Body of pancreas (tissue), 4 donors: ENCODE measurements at places on chromosomes 6 and 20. TPM values are rescaled to one million over a fixed set of nuclear protein-coding genes. Genes with fewer than 3 reads are reported as not detected.

The OPRM1 gene
- not detected for total RNA-seq

The PROCR gene
- total RNA-seq: 14.8 TPM

The CDSN gene
- not detected for total RNA-seq

The SIGLEC1 gene
- total RNA-seq: 5.9 TPM

The B3GALT4 gene
- total RNA-seq: 5.6 TPM

The DLK2 gene
- total RNA-seq: not detected

DNA sequence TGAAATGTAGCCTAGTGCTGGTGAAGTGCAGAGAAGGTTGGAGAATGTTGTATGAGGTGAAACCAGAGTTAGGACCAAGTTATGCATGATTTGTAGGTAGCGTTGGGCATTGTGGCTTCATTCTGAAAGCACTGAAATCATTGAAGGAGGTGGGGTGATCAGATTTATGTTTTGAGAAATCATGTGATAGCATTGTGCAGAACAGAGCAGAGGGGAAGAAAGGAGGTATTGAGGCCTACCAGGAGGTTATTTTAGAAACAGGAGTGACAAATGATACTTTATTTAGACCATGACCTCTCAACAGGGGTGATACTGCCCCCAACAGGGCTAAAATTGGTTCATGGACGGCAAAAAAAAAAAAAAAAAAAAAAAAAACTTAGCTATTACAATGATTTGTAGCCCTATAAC lies 15.6 kb upstream of the HMGN3 start:
- no peak overlapping the region for H3K4me3 ChIP-seq
- no peaks in the 10 kb centered on the region for H3K27me3 ChIP-seq
- no peaks in the 10 kb centered on the region for H3K4me1 ChIP-seq
- DNase-seq: no peak

GRCh38 chr6:155132617-155133016 lies 131.2 kb upstream of the CLDN20 start:
- H3K27ac ChIP-seq: no peak overlapping the region
- no peaks in the 10 kb centered on the region for H3K36me3 ChIP-seq
- no peaks in the 10 kb centered on the region for H3K4me1 ChIP-seq

- DNase-seq: no peak
- no peaks in the 10 kb centered on the region for H3K27me3 ChIP-seq
- H3K36me3 ChIP-seq: no peaks in the 10 kb centered on the region
- H3K27ac ChIP-seq: no peak overlapping the region
- no peak overlapping the region for H3K4me3 ChIP-seq
Measured at GRCh38 chr6:40645043-40645442, 57.9 kb upstream of the LRFN2 start.

- DNase-seq: no peak
- no peaks in the 10 kb centered on the region for H3K4me1 ChIP-seq
- H3K36me3 ChIP-seq: no peaks in the 10 kb centered on the region
- no peaks in the 10 kb centered on the region for H3K27me3 ChIP-seq
- no peak overlapping the region for H3K4me3 ChIP-seq
- no peak overlapping the region for H3K27ac ChIP-seq
Measured at GRCh38 chr6:22583927-22584326, 14.6 kb downstream of the HDGFL1 start.

DNA sequence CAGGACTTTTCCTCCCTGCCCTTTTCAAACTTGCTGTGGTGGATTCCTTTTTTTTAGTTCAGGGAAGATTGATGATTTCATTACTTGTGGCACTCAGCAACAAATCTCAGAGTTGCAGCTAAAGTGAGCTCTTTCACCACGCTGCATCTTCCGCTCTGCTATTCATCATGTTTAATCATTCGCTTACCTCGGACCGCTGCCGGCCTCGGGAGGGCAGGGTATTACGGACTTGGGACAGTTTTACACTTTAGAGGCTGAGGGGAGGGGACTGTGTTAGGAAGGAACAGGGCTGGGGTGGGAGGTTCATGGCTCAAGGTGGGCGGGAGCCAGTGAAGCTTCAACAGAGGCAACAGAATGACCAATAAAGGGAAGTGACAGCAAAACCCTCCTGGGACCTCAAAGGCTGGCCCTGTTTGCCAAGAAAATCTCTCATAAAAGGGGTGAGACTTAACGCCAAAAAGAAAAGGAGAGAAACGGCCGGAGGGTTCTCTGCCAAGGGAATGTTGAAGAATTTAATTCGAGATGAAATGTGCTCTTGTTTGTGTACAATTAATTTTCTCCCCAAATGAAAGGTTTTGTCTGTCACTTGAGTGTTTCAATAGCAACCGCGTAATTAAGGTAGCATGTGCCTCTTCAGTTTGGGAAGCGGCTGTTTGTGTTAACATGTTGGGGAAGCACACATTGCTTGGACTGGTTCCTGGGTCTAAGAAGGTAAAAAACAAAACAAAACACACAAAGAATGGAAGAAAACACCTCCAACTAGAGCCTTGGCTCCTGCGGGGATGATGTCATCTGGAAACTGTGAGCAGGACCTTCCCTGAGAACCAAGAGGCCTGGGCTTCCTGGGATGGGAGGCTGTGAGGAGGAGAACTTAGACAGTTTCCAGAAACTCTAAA lies 72.5 kb upstream of the SULF2 start:
- peak overlapping the region; percentile 34 for H3K27ac ChIP-seq
- no peaks in the 10 kb centered on the region for H3K27me3 ChIP-seq
- H3K4me1 ChIP-seq: peaks cover 10% of the 10 kb centered on the region
- no peak for DNase-seq
- no peak overlapping the region for H3K4me3 ChIP-seq
- H3K36me3 ChIP-seq: no peaks in the 10 kb centered on the region

DNA sequence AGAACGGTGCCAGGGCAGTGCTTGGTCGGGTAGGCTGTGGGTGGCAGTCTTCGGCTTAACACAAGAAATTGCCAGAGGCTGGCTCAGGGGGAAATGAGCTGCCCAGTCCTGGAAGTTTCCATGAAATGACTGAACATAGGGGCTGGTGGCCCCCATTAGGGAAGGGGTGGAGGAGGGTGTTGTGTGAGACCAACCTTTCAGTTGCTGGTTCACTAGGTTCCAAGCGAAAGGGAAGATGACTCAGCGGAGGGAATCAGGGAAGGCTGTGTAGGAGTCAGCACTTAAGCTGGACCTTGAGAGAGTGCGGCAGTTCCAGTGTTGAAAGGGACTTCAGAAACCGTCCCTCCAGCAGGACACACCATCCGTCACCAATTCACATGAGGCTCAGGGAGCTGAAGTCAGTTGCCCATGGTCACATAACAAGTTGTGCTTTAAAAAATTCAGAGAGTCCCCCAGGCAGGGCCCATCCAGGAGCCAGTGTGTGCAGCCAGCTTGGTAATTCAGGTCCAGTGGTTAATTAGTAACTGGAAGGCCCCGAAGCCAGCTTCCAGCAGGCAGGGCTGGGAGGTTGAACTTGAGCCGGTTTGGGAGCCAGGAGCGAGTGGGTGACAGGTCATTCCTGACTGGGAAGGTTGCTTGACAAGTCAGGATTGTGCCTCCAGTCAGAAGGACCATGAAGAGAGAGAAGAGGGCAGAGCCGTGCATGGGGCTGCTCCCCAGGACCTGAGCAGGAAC lies at the start of gene SGK2:
TSS of gene SGK2 (plus strand) at position 616 of the 735 bp plus-strand sequence. CDS start 7,469 bp downstream, outside the sequence.
- H3K4me3 ChIP-seq: no peak within 1 kb of the TSS
- H3K4me1 ChIP-seq: peaks cover 66% of the 10 kb centered on the region
- H3K27me3 ChIP-seq: no peaks in the 10 kb centered on the region
- peak within 1 kb of the TSS; percentile 89 for H3K27ac ChIP-seq

- H3K27ac ChIP-seq: no peak overlapping the region
- H3K36me3 ChIP-seq: no peaks in the 10 kb centered on the region
- H3K4me3 ChIP-seq: no peak overlapping the region
- no peaks in the 10 kb centered on the region for H3K27me3 ChIP-seq
Measured at GRCh38 chr20:39885975-39886649, 802.9 kb downstream of the MAFB start.

DNA sequence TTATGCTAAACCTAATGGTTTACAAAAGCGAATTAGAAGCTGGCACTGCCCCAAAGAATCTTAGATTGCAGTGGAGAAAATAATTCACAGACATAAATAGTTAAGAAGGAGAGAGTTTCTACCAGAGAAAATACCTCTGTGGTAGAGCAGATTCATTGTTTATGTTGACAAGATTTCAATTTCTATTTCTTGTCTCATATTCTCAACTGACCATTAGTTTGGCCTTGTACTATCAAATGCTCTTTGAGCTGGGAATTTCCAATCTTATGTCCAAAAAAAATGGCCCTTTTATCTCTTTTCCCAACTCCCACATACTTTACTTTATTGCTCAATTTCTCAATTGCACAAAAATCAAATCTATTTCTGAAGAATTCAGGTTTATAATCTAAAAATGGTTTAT lies 804.1 kb upstream of the CITED2 start:
- no peak overlapping the region for H3K27ac ChIP-seq
- H3K4me1 ChIP-seq: no peaks in the 10 kb centered on the region
- no peaks in the 10 kb centered on the region for H3K27me3 ChIP-seq
- no peak for DNase-seq
- H3K4me3 ChIP-seq: no peak overlapping the region

- no peak overlapping the region for H3K27ac ChIP-seq
- no peak for DNase-seq
- no peaks in the 10 kb centered on the region for H3K4me1 ChIP-seq
Measured at GRCh38 chr20:18847226-18847755, 33.7 kb downstream of the SCP2D1 start.

DNA sequence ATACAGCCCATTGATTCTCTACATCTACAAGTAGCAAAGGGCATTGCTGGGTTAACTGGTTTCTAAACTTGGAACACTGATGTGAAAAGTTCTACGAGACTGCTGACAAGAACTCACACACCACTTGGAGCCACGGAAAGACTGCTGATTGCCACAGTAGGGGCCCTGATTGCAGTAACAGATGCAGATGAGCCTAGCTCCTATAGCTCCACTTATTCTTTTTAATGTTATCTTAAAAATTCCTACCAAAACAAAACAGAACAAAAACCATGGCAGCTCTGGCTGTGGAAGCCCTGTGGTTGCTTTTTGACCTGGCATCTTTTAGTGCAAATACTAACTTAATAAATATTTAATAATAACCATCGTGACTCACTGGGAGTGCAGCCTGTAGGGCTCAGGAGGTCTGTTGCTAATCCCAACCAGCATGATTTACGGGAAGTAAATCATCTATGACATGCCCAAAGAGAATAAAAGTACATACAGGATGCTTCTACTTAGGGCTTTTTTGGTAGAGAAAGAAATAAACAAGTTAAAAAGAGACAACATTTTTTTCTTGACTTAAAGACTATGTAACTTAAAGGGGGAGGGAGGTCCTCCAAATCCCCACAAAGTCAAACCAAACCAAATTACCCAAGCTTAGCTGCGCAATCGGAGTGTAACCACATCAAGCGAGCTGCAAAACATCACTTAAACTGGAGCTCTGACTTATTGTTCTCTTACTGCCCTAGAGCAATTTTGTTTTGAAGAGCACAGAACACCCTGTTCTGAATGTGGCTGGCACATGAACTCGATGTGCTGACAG lies 87.2 kb downstream of the FKBP5 start:
- H3K4me1 ChIP-seq: peaks cover 56% of the 10 kb centered on the region
- no peak overlapping the region for H3K4me3 ChIP-seq
- H3K27me3 ChIP-seq: no peaks in the 10 kb centered on the region
- no peak for DNase-seq
- peak overlapping the region; percentile 60 for H3K27ac ChIP-seq

- H3K27me3 ChIP-seq: peaks cover 8% of the 10 kb centered on the region
- H3K27ac ChIP-seq: no peak overlapping the region
- no peak overlapping the region for H3K4me3 ChIP-seq
- no peaks in the 10 kb centered on the region for H3K4me1 ChIP-seq
- no peaks in the 10 kb centered on the region for H3K36me3 ChIP-seq
Measured at GRCh38 chr20:58222446-58222845, 6.0 kb downstream of the ANKRD60 start.

DNA sequence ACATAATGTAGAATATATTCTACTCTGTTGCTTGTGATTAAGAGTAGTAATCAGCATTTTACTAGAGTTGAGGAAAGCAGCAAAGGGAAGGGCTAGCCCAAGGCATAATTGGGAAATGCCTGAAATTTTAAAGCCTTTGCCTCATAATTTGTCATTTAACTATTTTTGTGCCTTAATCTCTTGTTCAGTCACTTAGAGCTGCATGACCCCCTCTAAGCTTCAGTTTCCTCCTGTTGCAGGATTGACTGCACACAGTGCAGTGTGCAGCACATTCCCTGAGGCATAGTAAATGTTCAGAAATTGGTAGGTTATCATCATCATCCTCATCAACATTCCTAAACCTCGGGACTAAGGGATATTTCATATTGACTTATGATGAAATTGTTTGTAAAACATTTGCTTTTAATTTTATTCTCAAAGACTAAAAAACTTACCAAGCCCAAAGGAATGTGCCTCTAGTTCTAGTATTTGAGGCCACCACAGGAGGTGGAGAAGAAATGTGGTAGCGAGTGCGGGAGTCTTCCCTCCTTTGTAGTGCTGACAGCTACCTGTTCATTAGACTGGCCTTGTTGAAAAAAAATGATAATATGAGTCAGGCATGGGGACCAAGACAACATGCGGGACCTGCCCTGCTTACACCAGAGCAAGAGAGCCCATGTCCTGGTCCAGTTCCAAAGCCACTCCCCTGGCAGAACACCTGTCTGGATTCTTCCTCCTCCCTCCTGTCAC lies 14.8 kb upstream of the TENT5A start:
- no peak overlapping the region for H3K4me3 ChIP-seq
- no peak for DNase-seq
- H3K27me3 ChIP-seq: no peaks in the 10 kb centered on the region
- no peak overlapping the region for H3K27ac ChIP-seq
- H3K36me3 ChIP-seq: no peaks in the 10 kb centered on the region
- peaks cover 11% of the 10 kb centered on the region for H3K4me1 ChIP-seq

- no peak overlapping the region for H3K4me3 ChIP-seq
- no peak overlapping the region for H3K27ac ChIP-seq
- H3K4me1 ChIP-seq: peaks cover 30% of the 10 kb centered on the region
- DNase-seq: no peak
- no peaks in the 10 kb centered on the region for H3K27me3 ChIP-seq
Measured at GRCh38 chr20:53902968-53903651, 167.3 kb downstream of the BCAS1 start.

GRCh38 chr6:41559655-41560427 lies 13.7 kb downstream of the FOXP4 start:
- H3K27me3 ChIP-seq: no peaks in the 10 kb centered on the region
- H3K4me1 ChIP-seq: peaks cover 74% of the 10 kb centered on the region
- H3K36me3 ChIP-seq: no peaks in the 10 kb centered on the region
- peak overlapping the region; percentile 72 for H3K27ac ChIP-seq
- H3K4me3 ChIP-seq: no peak overlapping the region

DNA sequence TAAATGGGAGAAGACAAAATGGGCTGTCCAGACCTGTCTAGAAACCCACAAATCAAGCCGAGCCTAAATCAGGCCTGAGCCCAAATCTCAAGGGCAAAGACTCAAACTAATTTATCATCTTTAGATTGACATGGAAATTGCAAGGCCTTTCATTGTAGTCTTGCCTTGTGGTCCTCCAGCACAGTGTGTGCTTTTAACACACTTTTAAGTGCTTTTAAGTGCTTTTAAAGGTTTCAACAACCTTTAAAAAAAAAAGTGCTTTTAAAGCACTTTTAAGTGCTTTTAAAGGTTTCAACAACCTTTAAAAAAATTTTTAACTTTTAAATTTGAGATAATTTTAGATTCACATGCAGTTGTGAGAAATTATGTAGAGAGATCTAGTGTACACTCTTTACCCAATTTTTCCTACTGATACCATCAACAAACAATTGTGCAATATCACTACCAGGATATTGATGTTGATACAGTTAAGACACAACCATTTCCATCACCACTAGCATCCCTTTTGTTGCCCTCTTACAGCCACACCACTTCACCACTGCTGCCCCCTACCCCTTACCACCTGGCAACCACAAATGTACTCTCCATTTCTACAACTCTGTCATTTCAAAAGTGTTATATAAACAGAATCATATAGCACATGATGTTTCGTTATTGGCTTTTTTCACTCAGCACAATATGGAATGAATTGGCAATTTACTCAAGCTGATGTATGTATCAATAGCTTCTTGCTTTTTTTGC lies 23.1 kb upstream of the DCBLD1 start:
- H3K27me3 ChIP-seq: no peaks in the 10 kb centered on the region
- no peak for DNase-seq
- no peak overlapping the region for H3K4me3 ChIP-seq
- H3K4me1 ChIP-seq: no peaks in the 10 kb centered on the region
